ENCODE measurements at places on chromosomes 1 and 21. TPM values are rescaled to one million over a fixed set of nuclear protein-coding genes. Genes with fewer than 3 reads are reported as not detected.

- H3K4me3 ChIP-seq, result no peak overlapping the region
- no peaks in the 10 kb centered on the region for H3K27me3 ChIP-seq
- DNase-seq, result peak; percentile 66
- H3K36me3 ChIP-seq, result peaks cover 1% of the 10 kb centered on the region
Measured at GRCh38 chr1:158017800-158018595, 24.6 kb downstream of the KIRREL1 start.

GBP7 gene
- total RNA-seq, result not detected

REN gene
- 0.17 TPM for total RNA-seq

GRCh38 chr1:232481091-232481490, 148.8 kb downstream of the SIPA1L2 start:
- H3K4me1 ChIP-seq, result peaks cover 2% of the 10 kb centered on the region
- H3K27me3 ChIP-seq, result no peaks in the 10 kb centered on the region
- H3K4me3 ChIP-seq, result no peak overlapping the region
- H3K27ac ChIP-seq, result no peak overlapping the region
- no peaks in the 10 kb centered on the region for H3K36me3 ChIP-seq
- no peak for DNase-seq

DNA sequence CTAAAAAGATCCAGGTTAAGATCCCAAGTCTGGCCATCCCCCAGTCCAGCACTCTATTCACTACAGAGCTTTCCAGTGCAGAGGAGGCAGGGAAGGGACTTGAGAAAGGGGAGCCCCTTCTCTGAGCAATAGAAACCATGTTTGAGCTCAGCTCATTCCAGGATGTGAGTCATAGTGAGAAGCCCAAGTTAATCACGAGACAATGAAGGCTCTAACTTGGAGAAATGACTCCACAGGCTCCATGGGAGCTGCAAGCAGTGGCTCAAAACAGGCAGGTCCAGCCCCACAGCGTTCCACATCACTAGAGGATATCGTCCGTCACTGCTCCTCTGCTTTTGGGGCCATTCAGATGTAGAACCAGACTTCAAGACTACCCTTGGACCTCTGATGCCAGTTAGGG, 59.1 kb downstream of the CAMK2N1 start:
- H3K36me3 ChIP-seq, result no peaks in the 10 kb centered on the region
- H3K27ac ChIP-seq, result peak overlapping the region; percentile 84
- H3K4me1 ChIP-seq, result peaks cover 12% of the 10 kb centered on the region
- no peak overlapping the region for H3K4me3 ChIP-seq
- DNase-seq, result peak; percentile 88

- H3K36me3 ChIP-seq, result no peaks in the 10 kb centered on the region
- no peaks in the 10 kb centered on the region for H3K4me1 ChIP-seq
- DNase-seq, result no peak
- H3K27me3 ChIP-seq, result no peaks in the 10 kb centered on the region
- H3K27ac ChIP-seq, result no peak overlapping the region
Measured at GRCh38 chr1:199945591-199945990, 81.9 kb upstream of the NR5A2 start.

OR2M3 gene
- total RNA-seq, result not detected

Data from fibroblast of lung (primary cell).